ENCODE measurements at places on chromosomes 13 and 19.

- DNase-seq = no peak
Measured at GRCh38 chr13:66723576-66723975, 506.6 kb downstream of the PCDH9 start.

DNA sequence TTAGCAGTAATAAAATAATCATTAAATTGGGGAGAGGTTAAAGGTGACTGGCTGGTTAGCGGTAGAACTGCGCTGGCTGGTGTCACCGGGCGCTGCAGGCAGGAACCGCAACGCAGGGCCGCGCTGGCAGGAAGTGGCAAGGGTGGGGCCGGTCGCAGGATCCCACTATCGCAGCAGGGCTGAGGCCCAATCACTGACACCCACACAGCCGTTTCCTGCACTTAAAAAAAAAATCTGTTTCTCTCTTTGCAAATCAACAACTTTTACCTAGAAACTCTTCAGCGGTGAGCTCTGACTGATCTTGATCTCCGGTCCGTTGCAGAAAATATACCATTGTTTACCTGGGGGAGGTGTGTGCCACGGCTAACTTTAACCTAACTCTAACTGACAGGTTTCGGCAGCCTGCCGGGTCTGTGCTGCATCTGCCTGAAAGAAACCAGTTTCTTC lies 46.9 kb downstream of the KLF2 start:
- DNase-seq = no peak

DNA sequence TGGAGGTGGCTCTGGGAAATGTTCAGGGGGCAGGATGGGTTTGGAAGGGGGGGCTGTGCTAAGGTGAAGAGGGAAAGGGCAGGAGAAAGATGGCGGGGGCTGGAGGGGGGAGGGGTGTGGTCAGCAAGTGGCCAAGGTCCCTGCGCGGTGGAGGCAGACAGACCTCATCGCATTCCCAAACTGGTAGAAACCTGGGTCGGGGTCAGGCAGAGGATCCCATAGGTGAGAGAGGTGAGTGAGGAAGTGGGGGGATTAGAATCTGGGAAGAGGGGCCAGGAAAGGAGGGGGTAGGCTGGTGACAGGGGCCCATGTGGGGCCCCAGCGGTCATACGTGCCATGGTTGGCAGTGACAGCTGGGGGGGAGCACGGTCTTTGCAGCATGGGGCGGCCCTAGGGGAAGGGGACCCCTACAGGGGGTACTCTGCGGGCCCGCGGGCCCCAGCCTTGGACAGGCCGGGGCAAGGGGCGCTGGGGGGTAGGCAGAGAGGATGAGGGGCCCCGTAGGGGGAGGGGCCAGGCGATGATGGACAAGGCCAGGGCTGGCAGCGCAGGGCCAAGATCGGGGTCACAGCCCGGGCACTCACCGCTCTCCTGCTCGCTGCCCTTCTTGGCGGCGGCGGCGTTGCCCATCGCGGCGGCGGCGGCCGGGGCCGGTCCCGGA lies 514 bp downstream of the PRKACA start:
- DNase-seq = no peak

DNA sequence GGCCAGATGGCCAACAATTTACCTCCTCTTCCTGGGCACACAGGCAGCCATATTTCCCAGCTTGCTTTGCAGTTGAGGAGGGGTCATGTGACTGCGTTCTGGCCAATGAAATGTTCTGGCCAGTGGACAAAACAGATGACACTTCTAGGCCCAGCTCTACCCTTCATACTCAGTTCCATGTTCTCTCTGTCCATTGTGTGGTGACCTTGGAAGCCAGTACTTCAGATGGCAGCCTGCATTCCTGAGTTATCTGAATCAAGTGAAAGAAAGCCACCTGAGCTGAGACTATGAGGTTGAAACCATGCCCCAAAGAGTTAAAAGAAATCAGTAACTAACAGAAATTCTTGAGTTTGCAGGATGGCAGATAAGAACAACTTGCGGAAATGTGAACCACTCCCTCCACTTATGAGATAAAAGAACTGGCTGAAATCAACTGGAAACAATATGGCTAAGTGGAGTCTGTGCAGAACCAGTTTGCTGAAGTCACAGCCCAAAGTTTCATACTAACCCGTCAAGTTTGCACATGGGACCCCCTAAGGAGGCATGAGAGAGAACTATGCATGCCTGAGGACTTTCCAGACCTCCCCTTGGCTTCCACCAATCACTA lies 8.1 kb downstream of the FAM187B start:
- DNase-seq = no peak

- DNase-seq = no peak
Measured at GRCh38 chr19:16340092-16340491, 15.5 kb downstream of the KLF2 start.

DNA sequence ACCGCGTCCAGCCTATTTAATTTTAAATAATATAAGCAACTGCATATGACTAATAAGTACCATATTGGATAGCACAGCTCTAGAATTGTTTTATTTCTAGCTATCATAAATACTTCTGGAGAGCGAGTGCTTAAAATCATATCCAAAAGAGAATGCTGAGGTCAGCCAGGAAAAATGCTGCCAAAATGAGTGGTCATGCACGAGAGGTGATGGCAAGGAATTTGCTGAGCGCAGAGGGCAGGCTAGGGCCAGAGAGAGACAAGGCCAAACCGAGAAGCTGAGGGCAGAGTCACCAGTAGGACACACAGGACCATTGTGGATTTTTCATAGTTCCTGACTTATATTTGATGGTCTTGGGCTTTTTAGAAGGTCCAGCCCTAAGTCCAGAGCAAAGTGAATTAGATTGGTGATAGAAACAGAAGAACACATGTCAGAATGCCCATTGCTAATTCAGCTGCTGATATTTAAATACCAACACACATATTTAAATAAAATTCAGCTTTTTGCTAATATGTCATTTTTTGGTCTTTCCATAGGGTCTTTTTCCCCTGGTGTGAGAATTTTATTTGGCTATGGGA lies 33.6 kb upstream of the UBL3 start:
- no peak for DNase-seq

DNA sequence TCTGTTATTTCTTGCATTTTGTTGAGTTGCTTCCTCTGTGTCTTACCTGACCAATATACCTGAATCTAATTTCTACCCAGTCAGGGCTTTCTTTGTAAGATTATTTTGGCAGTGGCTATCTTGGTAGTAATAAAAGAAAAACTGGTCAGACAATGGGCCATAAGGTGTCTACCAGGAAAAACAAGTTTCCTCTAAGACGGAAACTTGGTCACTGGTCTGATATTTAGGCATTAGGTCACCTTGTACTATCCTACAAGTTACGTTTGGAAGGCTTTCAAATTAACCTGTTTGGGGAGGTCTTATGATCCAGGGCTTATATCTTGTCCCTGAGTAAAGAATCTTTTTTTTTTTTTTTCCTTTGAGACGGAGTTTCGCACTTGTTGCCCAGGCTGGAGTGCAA lies 9.2 kb downstream of the ZNF823 start:
- DNase-seq = no peak

DNA sequence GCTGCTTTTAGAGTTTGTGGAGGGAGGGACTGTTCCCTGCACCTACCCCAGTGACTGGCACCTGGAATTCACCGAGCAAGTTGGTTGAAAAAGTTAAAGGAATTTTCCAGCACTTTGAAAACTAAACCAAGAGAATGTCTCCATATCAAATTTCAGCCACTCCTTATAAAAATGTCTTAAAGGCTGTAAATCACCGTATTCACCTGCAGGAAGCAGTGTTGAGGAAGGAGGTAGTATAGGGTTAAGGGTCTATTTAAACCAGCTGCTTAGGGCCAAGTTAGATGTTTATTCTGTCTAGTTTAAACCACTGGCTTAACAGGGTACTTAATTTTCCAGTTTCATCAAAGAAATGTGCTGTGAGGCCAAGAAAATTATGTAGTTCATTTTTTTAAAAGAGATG lies 3.8 kb upstream of the RAB20 start:
- DNase-seq = no peak

GRCh38 chr19:4745986-4746385 lies 22.3 kb upstream of the DPP9 start:
- DNase-seq = no peak

DNA sequence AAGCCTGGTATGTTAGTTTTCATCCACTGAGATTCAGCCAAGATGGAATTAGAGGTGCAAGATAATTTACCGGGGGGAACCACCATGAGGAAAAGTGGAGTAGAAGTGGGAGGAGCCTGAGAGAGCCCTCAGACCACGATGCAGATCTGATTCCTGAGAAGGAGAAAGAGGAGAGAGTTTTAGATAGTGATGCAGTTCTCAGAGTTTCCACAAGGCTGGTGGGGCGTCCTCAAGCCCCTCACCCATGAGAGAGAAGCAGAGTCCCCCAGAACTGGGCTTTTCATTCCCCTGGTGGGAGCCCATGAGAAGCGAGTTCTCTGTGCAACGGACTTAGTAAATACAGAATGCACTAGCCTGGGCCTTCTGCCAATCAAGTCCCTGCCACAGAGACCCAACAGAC lies 18.1 kb downstream of the CEACAM5 start:
- no peak for DNase-seq

DNA sequence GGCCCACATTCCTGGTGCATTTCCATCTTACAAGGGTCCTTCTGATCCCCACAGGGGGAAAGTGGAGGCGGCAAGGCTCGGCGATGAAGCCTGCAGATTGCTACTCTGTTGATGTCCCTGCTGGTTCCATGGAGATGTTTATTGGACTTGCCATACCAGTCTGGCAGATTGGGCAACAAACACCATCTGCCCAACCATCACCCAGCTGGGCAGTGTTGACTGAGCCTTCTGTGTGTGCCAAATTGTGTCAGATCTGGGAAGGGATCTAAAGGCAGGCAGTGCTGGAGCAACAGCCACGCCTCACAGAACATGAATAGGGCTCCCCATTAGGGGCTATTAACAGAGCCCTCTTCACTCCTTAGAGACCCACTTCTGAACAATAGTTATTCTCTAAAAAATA lies 35.0 kb downstream of the FLT1 start:
- no peak for DNase-seq

- no peak for DNase-seq
Measured at GRCh38 chr19:13215572-13216380, 65.6 kb downstream of the IER2 start.

DNA sequence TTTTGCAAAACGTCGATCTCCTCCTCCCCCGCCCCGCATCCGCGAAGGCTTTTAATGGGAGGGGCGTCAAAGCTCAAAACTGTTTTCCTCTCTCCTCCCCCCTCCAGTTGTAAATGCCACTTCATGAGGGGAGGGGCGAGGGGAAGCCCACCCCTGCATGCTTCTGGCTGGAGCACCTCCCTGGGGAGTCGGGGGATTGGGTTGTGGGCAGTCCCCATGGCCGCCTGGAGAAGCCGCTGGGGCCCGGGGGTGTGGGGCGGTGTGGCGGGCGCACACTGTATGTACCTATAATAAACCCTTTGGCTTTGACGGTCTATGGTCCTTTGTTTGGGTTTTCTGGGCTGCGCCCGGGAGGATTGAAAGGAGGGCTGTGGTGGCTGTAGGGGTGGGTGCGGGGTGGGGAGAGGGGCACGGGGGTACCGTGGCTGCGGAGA lies 505 bp upstream of the SHKBP1 start:
- DNase-seq = no peak

DNA sequence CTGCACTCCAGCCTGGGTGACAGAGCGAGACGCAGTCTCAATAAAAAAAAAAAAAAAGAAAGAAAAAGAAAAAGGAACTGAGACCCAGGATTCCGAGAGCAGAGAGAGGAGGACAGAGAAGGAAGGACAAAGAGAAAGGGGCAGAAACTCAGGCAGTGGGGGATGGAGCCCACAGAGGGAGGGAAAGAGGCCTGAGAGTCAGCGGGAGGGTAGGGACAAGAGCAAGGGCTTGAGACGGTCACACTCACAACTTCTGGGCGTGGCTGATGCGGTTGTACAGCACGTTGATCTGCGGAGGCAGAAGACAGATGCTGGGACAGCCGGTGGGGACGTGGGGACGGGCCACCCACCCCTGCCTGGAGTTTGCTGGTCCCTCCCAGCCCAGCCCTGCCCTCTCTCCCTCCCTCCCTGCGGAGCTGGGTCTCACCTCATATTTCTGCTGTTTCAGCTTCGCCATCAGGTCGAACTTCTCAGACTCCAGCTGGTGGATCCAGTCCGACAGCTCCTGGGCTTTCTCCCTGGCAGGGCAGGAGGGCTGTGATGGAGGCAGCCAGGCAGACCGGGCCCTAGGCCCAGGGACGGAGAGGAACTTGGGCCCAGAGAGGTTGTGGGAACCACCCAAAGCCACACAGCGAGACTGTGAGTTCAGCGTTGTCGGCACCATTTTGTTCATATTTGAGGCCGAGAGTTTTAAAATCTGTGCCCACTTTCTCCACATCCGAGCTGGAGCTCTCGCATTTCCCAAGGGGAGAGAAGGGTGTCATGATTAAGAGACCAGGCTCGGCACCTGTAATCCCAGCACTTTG lies 15.2 kb downstream of the TNNT1 start:
- no peak for DNase-seq
